ENCODE measurements at places on chromosomes 6 and 20.

GRCh38 chr20:53568351-53568750, 25.3 kb downstream of the ZNF217 start:
- no peak for DNase-seq

GRCh38 chr6:108521616-108522107, 39.1 kb upstream of the FOXO3 start:
- DNase-seq: no peak

- DNase-seq: no peak
These were observed 297.2 kb downstream of the C6orf118 start for GRCh38 chr6:165012183-165012582.

GRCh38 chr6:165456286-165456685, 146.9 kb upstream of the C6orf118 start:
- DNase-seq: no peak

- no peak for DNase-seq
These were observed 172.2 kb downstream of the CDC5L start for GRCh38 chr6:44559486-44560270.

Data from forelimb muscle (tissue), 1 donor.